Effector memory CD4-positive, alpha-beta T cell (primary cell): ENCODE measurements at places on chromosomes 3 and 15.
A peak's percentile ranks its signal among the peaks of the same experiment; 100 is the strongest.

DNA sequence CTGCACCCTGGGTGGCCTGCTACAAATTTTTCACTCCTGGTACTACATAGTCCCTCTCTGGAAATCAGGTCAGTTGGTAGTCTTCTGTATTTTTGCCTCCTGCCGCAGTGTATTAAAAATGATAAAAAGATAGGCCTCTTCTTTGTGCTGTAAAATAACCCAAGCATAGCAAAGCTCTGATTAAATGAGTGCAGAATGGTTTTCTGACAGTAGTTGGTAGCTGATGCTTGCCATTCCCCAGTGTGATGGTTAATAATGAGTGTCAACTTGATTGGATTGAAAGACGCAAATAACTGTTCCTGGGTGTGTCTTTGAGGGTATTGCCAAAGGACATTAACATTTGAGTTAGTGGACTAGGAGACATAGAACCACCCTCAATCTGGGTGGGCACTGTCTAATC lies 264.4 kb upstream of the ZNF717 start:
- no peak for DNase-seq

- DNase-seq = no peak
Measured at GRCh38 chr3:177811835-177812234, 614.6 kb upstream of the TBL1XR1 start.

GRCh38 chr3:120418866-120419490 lies 31.8 kb downstream of the FSTL1 start:
- no peak for DNase-seq

GRCh38 chr3:82236257-82236656 lies 474.8 kb upstream of the GBE1 start:
- DNase-seq = no peak

GRCh38 chr15:83435782-83436181 lies 11.4 kb upstream of the SH3GL3 start:
- DNase-seq = no peak

DNA sequence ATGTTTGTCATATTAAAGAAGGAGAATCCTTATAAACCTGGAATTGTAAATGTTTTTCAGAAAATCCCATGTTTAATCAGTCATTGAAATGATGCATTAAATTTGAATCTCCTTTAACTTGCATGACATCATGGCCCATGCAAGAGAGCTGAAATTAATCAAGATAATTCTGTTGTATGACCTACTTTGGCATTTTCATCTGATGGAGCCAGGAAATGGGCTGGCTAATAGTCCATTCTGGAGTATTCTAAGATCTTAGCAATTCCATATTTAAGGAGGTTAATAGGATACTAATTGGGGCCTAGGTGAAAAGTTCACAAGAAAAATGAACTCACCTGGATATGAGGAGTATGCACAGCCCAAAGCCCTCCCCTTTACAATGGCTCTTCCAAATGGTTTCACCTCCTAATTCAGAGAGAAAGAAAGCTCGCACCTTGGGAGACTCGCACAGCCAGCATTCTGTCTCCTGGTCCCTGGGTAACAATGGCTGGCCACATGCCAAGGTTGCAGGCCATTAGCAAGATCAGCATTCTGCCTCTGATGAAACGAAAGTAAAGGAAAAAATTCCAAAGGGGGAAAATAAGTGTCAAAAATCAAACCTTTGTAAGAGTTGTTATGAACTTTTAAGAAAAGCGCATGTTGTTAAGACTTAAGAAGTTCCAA lies 786.4 kb downstream of the MCTP2 start:
- no peak for DNase-seq

DNA sequence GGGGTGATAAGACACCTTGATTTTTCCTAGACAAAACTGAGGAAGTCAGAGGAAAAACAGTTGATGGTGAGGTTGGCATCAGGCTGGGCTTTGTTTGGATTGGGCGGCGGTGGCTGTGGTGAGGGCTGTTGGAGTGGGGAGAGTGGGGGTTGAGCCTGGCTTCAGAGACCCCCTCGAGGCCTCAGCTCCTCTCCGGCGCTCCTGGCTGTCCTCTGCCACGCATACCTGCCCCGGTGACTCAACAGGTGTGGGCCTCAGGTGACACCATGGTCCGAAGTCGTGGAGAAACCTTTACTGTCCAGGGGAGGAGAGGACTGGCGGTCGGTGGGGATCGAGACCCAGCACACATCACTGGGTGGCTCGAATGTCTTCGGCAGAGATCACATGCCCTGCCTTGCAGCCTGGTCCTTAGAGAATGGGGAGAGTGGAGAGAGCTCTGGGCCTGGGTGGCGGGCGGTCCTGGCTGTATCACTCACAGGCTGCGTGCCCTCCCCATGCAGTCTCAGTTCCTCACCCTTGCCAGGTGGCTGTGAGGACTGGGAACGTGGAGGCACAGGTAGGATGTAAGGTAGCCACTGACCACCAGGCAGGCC lies 2.6 kb downstream of the APBA2 start:
- no peak for DNase-seq

DNA sequence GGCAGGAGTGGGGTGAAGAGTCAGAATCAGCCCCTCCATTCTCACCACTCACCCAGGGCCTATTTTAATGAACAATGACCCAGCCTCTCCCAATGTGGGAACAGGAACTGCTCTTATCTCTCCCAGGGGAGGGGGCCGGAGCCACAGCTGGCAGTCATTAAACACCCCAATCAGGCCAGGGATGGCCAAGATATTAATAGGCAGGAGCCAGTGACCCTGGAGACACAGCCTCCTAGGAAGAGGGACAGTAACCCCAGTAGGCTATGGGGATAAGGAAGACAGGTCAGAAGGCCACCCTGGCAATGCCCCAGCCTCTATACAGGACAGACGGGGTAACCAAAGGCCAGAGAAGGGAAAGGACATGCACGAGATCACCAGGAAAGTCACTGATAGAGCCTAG lies 38.6 kb downstream of the VIPR1 start:
- DNase-seq = no peak

- no peak for DNase-seq
Measured at GRCh38 chr3:169215461-169216352, 447.8 kb downstream of the MECOM start.

DNA sequence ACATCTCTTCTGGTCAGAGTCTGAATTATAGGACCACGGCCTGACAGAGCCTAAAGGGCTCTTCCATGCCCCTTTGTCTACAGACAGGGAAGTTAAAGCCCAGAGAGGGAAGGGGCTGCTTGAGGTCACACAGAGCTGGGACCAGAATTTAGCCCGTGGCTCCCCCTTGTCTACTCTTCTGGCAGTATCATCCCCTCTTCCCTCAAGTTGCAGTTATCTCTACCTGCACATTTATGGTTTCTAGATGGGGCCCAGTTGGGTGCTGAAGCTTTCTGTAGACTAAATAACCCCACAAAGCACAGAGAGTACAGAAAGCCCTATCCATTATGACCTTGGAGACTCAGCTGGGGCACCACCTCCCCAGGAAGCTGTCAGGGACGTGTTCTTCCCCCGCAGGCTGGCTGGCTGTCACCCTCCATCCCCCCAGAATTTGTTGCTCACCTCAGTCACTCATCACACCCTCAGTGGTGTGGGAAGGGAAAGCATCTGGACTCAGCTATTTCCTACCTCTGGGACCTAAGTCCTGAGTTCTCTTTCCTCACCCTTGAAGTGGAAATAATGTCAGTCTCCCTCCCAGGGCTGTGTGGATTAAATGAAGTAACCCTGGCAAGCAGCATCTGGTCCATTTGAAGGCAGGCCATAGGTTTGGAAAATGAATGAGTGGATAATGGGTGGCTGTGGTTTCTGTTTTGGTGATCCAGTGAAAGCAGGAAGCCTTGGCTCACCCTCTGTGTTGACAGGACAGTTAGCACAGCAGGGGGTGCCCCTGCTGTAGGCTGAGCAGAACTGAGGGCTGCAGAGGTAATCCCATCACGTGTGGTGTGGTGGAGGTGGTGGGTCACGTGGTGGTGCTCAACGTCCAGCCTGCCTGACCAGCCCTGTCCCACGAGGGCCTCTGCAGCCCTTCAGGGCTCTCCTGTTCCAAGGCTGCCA lies 16.3 kb downstream of the ACOX2 start:
- no peak for DNase-seq

GRCh38 chr3:46576-46975 lies 150.0 kb upstream of the CHL1 start:
- no peak for DNase-seq

DNA sequence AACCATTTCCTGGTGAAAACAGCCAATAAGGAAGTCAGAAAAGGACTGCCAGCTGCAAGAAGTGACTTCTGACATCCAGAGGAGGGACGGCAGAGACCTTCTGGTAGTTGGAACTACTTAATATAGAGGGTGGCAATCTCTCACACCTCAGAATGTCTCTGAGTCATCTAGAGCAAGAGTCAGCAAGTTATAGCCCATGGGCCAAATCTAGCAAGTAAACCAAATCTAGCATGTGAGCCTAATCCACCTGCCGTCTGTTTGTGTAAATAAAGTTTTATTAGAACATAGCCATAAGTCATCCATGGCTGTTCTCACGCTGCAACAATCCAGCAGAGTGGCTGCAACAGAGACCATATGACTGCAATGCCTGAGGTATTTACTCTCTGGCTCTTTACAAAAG lies 160.5 kb upstream of the NR2E3 start:
- DNase-seq = no peak

DNA sequence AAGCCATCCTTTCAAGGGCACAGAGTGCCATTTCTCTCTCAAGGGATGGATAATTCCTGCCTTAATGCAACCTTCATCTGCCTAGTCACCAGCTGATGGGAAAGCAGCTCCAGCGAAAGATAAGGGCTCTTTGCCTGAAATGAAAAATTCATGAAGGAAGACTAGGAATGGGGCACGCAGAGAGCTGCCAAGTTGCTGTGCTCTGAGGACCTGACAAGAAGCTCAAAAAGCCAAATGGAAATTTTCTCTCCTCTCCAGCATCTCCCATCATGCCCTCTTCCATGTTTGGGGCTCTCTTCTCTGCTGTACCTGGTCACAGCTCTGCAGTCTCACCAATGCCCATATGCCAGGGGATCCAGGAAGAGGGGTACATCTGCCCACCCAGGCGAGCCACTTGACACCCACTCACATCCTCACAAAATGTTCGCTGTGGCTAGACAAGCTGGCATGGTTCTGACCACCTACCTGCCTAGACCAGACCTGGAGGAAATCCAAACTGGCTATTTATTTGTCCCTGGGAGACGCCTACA lies 29.3 kb upstream of the ABHD2 start:
- no peak for DNase-seq

- peak; percentile 11 for DNase-seq
Measured at GRCh38 chr3:196942915-196943277, 568 bp upstream of the NCBP2 start.

- no peak for DNase-seq
Measured at GRCh38 chr15:77497110-77497737, 76.5 kb downstream of the HMG20A start.

GRCh38 chr3:157414861-157415260 lies 21.8 kb upstream of the PTX3 start:
- no peak for DNase-seq

GRCh38 chr15:59276225-59277178 lies 69.9 kb downstream of the LDHAL6B start:
- DNase-seq = no peak

DNA sequence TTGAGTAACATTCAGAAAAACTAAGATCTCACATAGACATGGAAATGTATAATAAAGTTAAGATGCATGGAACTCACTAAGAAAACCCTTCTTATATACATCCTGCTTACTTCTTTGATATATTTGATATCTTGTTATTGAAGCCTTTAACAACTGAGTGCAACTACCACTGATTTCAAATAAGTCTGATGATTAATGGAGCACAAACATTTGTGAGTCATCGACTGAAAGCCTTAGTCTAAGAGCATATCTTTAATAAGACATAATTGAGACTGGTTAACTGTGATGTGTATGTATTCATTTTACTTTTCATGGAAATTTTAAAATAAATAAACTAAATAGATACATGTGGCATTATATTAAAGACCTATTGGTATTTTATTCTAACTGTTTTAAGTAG lies 740.5 kb downstream of the EPHA3 start:
- no peak for DNase-seq

GRCh38 chr3:12458901-12459300 lies 25.4 kb upstream of the TSEN2 start:
- DNase-seq = no peak

- DNase-seq = no peak
Measured at GRCh38 chr3:63847718-63848450, 15.7 kb downstream of the THOC7 start.

- no peak for DNase-seq
Measured at GRCh38 chr3:171790574-171790897, 19.7 kb downstream of the PLD1 start.

GRCh38 chr3:187700249-187700648 lies 2.1 kb downstream of the RTP2 start:
- no peak for DNase-seq

GRCh38 chr3:119333773-119334509 lies 39.8 kb downstream of the ARHGAP31 start:
- DNase-seq = no peak

GRCh38 chr3:13491206-13491974 lies 11.3 kb downstream of the HDAC11 start:
- no peak for DNase-seq

GRCh38 chr15:53618461-53618860 lies 141.0 kb downstream of the WDR72 start:
- DNase-seq = no peak

GRCh38 chr3:33521736-33522135 lies 81.5 kb upstream of the UBP1 start:
- no peak for DNase-seq

- DNase-seq = no peak
Measured at GRCh38 chr3:43468133-43468532, 153.7 kb downstream of the ANO10 start.

DNA sequence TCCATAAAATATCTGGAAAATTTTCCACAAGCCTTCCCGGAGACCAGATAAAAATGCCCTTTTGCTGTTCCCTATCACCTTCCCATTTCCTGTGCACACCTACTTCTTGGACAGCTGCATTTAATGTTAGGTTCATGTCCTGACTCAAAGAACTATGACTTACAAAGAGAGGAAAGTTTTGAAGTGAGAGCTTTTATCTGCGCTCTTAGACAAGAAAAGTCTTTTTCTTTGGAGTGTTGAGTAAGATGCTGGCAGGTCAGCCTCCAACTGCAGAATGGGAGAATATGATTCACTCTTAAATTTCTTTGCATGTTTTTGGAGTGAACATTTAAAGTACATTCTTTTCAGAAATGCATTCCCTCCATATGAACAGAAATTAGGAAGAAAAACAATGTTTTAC lies 147.3 kb upstream of the DPH6 start:
- DNase-seq = no peak

GRCh38 chr3:141845407-141846049 lies 30.9 kb upstream of the ATP1B3 start:
- no peak for DNase-seq

DNA sequence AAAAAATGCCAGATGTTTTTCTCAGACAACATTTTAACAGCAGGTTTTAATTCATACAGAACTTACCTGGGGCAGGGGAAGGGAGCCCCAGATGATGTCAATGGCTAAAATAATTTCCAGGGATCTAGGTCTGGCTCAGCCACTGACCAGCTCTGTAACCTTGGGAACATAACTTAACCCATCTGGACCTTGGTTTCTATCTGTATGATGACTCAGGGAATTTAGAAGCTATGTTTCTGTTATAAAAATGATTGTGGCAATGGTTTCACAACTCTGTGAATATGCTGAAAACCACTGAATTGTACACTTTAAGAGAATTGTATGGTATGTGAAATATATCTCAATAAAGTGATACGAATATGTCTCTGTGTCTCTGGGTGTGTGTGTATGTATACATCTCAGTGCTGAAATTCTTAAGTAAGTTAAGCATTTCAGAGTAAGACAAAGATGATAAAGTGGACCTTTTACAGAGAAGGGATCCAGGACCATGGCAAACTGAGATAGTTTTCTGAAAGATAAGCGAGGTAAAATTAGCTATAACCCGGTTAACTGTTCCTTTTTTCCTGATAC lies 2.9 kb downstream of the SH3GL3 start:
- no peak for DNase-seq
